IMR-90 (cell line): ENCODE measurements at places on chromosomes 13 and 19.

- no peak for DNase-seq
These were observed 65.3 kb downstream of the PCDH20 start for GRCh38 chr13:61350341-61350740.

DNA sequence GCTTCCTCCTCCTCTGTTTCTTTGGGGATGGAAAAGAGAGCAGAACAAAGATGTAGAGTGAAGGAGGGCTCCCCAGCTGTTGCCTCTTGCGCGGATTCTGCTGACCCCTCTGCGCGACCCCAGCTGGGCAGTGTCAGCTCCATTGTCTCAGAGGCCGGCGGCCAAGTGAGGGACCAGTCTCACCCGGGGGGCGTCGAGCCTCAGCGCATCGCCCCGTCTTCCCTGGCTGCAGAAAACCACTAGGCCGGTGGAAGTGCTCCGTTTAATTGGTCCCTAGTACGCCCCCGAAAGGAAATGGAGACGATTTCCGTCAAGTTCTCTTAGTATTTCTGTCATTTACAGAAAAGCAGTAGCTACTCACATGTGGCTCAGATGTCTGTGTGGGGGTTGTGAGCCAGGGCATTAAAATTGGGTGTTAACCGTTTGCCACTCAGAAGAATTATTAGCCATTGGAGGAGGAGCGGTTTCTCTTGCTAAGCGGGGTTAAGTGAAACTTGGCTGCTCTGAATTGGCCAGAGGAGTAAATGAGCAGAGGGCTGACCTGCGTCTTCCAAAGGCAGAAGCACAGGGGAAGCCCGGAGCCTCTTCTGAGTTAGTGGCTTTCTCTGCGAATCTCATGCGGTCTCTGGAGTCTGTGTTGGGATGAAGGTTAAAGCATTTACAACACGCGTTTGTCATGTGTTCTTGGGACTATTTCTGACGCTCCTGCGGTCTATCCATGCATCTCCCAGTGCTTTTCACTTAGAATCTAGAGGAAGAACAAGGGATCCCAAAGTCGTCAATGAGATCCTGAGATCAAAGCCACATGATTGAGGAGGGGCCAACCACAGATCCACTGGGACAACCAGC is 132.8 kb upstream of the MYO16 start:
- DNase-seq: no peak

- DNase-seq: peak; percentile 87
These were observed 49.3 kb upstream of the GPR183 start for GRCh38 chr13:99356262-99357091.

DNA sequence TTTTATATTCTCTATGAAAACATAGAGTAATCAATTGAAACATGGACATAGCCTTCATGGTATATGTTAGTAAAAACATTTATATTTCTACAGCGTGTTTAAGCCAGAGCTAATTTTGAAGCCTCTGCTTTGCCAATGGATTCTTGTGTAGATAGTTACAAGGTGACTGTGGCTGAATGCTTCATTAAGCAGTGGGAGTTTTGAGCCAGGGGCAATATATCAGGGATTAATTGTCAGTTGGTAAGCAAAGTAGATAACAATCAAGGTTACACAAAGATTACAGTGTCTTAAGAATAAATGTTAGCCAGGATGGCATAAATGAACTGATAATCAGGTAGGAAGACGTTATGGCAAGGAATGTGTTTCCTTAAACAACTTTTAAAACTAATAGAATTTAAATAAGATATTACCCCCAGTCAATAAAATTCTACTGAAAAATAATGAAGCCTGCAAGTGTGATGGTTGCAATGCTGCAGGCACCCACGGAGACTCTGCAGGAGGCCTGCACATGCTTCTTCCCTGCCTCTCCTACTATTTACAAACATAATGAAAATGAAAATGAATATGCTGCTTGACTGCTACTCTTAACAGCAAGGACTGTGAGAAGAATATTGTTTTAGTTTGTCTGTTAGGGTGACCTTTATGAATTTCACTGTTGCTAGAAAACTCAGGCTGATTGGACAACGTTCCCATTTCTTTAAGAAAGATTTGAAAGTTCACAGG is 588.5 kb downstream of the GPC5 start:
- no peak for DNase-seq
